ENCODE measurements at places on chromosomes 6 and 20.

DNA sequence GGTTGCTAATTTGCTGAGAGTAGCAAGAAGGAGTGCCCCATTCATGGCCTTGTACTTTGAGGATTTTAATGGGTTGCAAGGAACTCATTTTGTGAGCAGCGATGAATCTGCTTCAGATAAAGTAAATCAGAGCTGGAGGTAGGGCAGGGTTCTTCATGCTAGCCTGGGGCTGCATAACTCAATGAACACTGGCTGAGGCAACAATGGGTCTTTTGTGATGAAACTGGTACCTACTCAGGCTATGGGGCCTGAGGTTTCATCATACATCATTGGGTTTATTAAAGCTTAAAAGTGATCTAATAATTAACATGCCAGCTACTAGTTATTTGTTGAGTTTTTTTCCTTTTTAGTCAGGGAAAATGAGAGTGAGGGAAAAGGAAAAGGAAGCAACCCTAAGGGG is 106.9 kb downstream of the FAM50B start:
- DNase-seq: no peak

GRCh38 chr20:8330319-8330784 is 198.3 kb downstream of the PLCB1 start:
- no peak for DNase-seq

DNA sequence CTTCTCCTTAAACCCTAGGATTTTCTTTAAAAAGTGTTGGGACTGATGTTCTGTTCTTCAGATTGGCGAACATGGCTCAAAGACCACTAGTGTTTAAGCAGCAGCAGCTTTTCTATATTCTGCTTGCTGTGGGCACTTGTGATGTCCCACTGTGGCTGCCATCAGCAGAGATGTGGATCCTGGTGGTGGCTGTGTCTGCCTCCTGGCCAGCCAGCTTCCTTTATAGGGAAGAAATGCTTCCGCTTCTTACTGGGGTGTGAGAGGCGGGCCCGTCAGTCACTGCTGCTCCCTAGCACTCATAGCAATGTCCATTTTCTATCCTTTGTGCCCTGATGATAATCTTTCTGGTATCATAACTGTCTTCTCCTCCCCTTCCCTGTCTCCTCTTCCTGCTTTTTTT is 66.7 kb upstream of the ESR1 start:
- DNase-seq: no peak

DNA sequence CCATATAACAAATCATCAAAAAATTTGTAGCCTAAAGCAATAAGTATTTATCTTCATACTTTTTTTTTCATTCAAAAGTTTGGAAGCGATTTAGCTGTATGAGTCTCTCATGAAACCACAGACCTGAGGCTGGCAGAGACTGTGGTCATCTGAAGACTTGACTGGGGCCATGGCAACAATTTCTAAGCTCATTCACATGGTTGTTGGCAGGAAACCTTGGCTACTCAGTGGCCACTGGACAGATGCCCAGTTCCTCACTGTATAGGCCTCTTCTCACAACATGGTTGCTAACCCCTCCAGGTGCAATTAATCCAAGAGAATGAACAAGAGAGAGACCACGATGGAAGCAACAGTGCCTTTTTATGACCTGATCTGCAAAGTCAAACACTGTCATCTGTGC is 235.9 kb downstream of the BTBD3 start:
- DNase-seq: no peak

- no peak for DNase-seq
Measured at GRCh38 chr20:45354423-45355208, 6.4 kb upstream of the SDC4 start.

GRCh38 chr6:74755196-74755595 is 450.7 kb downstream of the COL12A1 start:
- no peak for DNase-seq

GRCh38 chr20:50568549-50568942 is 58.4 kb downstream of the PTPN1 start:
- DNase-seq: no peak

GRCh38 chr6:42043787-42044475 is 6.4 kb upstream of the TAF8 start:
- peak; percentile 84 for DNase-seq

DNA sequence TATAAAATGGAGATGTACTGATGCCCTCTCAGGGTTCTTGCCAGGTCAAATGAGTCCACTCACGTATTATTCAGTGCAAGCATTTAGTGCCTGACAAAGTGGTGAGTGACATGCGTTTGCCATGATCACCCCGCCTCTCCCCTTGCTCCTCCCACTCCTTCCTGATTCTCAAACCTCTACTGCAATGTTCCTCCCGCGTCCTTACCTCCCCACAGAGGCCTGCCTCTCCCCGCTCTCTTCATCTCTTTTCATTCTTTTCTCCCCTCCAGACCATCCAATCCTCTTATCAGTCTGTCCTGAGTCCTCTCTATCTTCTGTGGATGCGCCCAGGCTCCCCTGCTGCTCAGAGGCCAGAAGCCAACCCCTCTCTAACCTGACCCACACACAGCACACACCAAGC is 40.7 kb downstream of the KCNK5 start:
- DNase-seq: no peak

DNA sequence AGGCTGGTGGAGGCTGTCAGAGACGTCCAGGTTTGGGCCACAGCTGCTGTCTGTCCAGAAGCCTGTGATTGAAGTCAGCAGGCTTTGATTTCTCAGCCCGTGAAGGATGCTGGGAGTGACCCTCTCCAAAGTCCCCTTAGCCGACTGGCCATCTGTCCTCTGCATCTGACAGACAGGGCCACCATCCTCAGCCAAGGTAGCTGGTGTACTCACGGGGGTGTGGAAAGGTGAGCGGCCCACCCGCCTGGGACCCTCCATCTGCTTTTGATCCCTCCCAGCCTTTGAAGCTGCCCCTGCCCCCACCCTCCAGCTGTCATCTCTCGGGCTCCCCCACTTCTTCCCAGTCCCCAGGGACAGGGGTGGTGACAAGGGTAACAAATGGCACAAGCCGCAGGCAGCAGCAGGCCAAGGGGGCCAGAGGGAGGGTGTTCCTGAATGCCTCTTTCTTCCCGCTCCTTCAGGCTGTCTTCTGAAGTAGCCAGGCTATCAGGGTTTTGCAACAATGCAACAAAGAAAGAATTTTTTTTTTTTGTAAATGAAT is 84.4 kb downstream of the EYA2 start:
- no peak for DNase-seq

DNA sequence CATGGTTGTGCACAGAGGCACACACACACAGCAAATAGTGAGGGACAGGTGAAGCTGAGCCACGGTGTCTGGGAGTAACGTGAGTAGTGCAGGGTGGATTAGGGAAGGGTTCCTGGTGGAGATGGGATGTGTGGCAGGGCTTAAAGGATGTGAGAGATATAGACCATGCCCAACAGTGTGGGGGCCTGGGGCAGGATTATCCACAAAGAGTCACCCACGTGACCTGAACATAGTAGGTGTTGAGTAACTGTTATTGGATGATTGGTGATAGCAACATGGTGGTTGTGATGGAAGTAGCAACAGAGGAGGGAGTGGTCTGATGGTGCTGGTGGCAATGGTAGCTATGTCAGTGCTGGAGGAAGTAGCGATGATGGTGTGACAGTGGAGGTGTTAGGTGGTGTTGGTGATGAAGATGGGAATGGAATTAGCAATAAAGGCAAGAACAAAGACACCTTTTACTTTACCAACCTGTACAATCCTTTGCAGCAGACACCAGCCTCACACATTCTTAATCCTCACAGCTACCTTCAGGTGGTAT is 135.1 kb downstream of the MRPL14 start:
- DNase-seq: no peak

- DNase-seq: no peak
Measured at GRCh38 chr6:2970034-2970685, 1.2 kb downstream of the SERPINB6 start.

DNA sequence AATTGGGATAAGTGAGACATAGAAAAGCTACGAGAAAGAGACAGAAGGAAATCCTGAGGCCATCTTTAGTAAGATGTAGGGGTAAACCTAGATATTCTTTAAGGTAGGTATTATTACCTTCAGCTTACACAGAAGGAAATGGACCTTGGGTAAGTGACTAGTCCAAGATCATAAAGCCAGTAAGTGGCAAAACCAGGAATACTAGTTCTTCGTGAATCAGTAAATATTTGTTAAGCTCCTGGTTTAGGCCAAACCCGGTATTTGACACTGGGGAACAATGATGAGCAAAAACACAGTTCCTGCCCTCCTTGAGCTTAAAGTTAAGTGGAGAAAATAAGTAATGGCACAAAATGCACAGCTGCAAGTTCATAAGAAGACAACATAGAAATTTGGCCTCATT is 5.3 kb downstream of the TRIM39 start:
- DNase-seq: no peak

DNA sequence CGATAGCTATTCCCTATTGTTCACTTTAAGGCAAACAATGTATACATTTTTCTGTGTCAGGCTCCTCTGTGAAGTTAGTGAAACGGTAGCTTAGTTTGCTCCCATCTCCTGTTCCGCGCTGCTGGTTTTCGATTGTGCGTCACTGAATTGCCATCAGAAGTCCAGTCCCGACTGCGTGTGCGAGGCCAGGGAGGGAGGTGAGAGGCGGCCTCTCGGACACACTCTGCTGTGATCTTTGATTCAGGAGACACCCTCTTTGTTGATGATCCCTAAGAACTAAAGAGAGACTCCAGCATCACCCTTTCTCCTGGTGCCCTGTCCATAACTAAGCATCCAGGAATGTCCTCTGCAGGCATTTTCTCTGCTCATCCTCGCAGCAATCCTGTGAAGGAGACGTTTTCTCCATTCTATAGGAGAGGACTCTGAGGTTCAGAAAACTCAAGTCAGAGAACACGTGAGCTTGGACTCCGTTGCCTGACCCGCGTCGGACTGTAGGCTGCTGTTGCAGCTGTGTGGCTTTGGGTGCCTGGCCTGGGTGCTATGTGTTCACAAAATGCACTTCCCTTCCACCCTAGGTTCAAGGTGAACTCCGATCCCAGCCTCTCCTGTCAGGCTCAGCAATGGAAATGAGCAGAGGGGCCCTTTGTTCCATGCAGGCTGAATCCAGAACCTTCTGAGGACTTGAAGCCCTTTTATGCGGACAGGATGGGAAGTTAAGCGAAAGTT is 24.1 kb upstream of the UNC93A start:
- DNase-seq: no peak

DNA sequence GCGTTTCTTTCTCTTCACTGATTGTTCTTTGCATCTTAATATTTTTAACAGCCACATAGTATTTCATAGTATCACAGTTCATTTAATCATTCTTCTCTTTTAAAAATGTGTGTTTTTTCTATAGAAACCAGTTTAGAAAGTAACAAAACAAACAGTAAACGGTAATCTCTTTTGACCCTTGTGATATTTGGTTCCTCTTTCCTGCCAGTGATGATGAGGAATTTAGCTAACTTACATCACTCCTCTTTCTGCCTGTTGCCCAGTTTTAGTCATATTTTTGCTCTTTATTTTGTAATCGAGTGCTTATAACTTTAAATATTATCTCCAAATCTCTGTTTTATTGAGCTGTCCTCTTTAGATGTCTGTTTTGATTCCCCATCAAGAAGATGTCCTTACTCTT is 38.1 kb upstream of the ZBTB24 start:
- DNase-seq: no peak

DNA sequence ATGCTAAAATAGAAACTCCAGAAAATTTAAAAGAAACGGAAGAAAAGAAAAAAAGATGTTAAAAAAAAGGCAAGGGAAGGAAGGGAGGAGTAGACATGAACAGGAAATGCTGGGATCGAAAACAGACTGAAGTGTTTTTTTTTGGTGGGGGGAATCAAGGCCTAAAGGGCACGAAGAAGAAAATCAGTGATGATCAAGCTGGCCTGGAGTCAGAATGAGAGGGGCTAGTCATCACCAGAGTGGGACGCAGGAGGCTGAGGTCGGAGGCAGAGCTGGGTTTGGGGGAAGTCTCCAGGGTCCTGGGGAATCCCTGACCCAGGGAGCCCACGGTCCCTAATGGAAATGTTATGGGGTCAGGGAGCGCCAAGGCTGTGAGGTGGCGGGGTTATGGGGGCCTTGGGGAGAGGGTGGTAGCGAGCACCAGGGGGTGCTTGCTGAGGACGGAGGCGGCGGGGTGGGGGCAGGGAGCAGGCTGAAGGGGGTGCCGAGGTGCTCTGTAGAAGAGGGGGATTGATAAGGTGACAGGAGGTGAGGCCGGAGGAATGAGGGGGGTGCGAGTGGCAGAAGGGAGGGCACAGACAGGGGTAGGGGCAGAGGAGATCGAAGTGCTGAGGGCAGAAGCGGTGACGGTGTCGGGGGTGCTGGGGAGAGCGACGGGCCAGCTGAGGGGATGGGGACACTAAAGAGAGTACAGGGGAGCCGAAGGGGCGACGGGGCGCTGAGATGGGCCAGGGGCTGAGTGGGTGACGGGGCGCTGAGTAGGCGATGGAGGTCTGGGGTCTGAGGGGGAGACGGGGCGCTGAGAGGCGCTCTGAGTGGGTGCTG is 684 bp downstream of the ZNFX1 start:
- DNase-seq: peak; percentile 41

DNA sequence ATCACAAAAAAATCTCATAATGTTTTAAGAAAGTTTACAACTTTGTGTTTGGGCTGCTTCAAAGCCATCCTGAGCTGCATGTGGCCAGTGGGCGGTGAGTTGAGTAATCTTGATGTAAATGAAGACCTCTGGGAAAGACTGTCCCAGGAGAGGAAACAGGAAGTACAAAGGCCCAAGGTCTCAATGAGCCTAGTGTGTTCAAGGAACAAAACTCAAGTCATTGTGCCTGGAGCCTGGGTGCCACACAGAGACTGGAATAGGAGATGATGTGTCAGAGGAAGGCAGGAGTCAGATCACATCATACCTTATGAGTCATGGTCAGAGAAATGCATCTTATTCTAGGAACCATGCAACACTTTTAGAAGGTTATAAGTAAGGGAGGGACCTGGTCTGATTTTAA is 51.5 kb downstream of the COL19A1 start:
- peak; percentile 3 for DNase-seq

GRCh38 chr20:41072190-41072863 is 43.7 kb downstream of the TOP1 start:
- DNase-seq: no peak

DNA sequence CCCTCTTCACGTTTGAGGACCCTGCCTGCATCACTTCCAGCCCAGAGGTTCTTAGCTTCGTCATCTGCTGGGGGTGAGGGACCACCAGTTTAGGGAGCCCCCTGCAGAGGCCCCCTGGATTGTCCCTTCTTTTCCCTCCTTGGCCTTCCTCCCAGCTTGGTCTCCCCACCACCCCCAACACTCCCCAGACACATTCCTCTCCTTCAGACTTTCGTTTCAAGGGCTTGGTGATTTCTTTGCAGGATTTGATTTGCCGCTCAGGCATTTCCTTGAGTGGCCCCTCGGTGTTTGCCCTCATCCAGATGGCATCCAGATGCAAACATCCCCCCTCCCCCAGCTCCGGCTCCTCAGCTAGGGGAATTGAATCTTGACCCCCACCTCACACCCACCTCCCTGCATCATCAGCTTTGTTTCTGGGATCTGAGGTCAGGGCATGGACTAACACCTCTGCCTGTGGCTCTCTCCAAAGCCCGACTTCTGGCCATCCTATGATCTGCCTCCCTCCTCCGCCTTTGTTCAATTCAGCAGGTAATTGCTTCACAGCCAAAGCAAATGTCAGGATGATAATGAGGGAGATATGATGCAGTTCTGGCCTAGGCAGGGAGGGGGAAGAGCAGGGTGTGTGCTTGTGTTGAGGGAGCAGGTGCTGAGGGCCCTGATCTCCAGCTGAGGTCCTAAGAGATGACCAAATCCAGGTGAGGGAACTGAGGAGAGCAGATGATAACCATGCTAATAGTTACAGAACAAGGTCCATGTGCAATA is 141.5 kb downstream of the VEGFA start:
- no peak for DNase-seq

Measured in GM20000 (cell line).